Lung (tissue), 17 donors: ENCODE measurements at places on chromosomes 3 and 15. TPM values are rescaled to one million over a fixed set of nuclear protein-coding genes. Genes with fewer than 3 reads are reported as not detected.
A peak's percentile ranks its signal among the peaks of the same experiment; 100 is the strongest.

The NMB gene
- 9.3 TPM for total RNA-seq

The MUSTN1 gene
- total RNA-seq, result 3.3 TPM

The CLDN1 gene
- 7.1 TPM for total RNA-seq

The KCNMB3 gene
- total RNA-seq, result 2.8 TPM

The UNC13C gene
- 0.12 TPM for total RNA-seq

GRCh38 chr3:195165790-195166189, 105.2 kb downstream of the XXYLT1 start:
- no peaks in the 10 kb centered on the region for H3K27me3 ChIP-seq
- H3K4me1 ChIP-seq, result peaks cover 17% of the 10 kb centered on the region
- no peak overlapping the region for H3K4me3 ChIP-seq

- DNase-seq, result peak; percentile 24
- H3K4me3 ChIP-seq, result no peak overlapping the region
- no peak overlapping the region for H3K27ac ChIP-seq
- no peaks in the 10 kb centered on the region for H3K4me1 ChIP-seq
Observed at GRCh38 chr3:38054499-38055001, 15.5 kb downstream of the DLEC1 start.

DNA sequence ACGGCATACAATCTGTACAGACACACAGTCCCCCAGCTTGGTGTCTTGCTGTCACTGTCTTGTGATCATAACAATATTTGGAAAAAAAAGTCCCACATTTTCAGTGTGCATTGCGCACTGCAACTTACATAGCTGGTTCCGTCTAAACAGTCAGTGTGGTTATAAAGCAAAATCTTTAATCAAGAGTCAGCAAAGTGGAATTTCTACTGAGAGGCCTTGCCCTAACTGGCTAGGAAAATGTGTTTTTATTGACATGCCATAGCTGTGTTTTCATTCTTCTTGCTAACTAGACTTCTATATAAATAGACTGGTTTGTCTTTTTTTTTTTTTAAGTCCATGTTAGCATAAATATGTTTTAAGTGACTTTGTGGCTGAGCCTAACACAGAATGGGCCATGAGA, 174.8 kb downstream of the POLR2M start:
- no peak for DNase-seq
- no peak overlapping the region for H3K4me3 ChIP-seq
- H3K36me3 ChIP-seq, result no peaks in the 10 kb centered on the region
- H3K27me3 ChIP-seq, result no peaks in the 10 kb centered on the region

DNA sequence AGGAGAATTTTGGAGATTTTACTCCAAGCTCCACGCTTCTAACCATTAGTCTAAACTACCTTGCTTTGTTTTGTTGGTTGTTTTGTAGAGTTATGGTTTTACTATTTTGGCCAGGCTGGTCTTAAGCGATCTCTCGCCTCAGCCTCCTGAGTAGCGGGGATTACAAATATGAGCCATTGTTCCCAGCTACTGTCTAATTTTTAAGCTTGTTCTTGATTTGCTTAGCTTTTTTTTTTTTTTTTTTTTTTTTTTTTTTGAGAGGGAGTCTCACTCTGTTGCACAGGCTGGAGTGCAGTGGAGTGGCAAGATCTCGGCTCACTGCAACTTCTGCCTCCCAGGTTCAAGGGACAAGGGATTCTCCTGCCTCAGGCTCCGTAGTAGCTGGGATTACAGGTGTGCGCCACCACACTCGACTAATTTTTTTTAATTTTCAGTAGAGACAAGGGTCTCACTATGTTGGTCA, 28.5 kb downstream of the EFCAB12 start:
- H3K4me1 ChIP-seq, result no peaks in the 10 kb centered on the region
- DNase-seq, result no peak
- H3K27ac ChIP-seq, result peak overlapping the region; percentile 84
- no peaks in the 10 kb centered on the region for H3K36me3 ChIP-seq

DNA sequence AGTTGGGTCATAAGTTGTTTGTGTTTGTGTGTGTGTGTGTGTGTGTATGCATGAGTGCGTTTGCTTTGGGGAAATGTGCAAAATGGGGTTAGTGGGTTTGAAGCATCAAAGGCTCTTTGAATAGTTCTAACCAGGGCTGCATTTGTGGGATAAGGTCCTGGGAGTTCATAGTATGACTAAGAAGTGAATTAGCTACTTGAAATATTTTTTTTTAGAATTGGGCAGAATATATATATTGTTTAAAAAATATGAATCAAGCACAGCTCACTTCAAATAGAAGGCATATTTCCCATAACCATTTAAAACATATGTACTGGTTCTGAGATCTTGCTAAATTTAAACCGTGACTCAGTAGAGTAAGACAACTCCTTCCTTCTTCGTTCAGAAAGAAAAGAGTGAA, 43.1 kb downstream of the IGF2BP2 start:
- H3K4me3 ChIP-seq, result no peak overlapping the region
- peaks cover 2% of the 10 kb centered on the region for H3K36me3 ChIP-seq
- no peak for DNase-seq
- no peak overlapping the region for H3K27ac ChIP-seq
- H3K27me3 ChIP-seq, result no peaks in the 10 kb centered on the region
- H3K4me1 ChIP-seq, result peaks cover 4% of the 10 kb centered on the region

GRCh38 chr3:142963234-142963515, 299 bp downstream of the PAQR9 start:
- H3K4me1 ChIP-seq, result no peaks in the 10 kb centered on the region
- no peak overlapping the region for H3K27ac ChIP-seq
- no peaks in the 10 kb centered on the region for H3K36me3 ChIP-seq
- no peak for DNase-seq
- peaks cover 4% of the 10 kb centered on the region for H3K27me3 ChIP-seq
- peak overlapping the region; percentile 48 for H3K4me3 ChIP-seq

- no peak overlapping the region for H3K27ac ChIP-seq
- H3K4me3 ChIP-seq, result no peak overlapping the region
- no peaks in the 10 kb centered on the region for H3K36me3 ChIP-seq
- no peak for DNase-seq
- no peaks in the 10 kb centered on the region for H3K4me1 ChIP-seq
Observed at GRCh38 chr3:143080196-143080595, 39.4 kb upstream of the CHST2 start.

GRCh38 chr3:96267577-96267976, 546.8 kb upstream of the EPHA6 start:
- no peaks in the 10 kb centered on the region for H3K36me3 ChIP-seq
- H3K4me1 ChIP-seq, result no peaks in the 10 kb centered on the region
- H3K4me3 ChIP-seq, result no peak overlapping the region
- DNase-seq, result peak; percentile 4

DNA sequence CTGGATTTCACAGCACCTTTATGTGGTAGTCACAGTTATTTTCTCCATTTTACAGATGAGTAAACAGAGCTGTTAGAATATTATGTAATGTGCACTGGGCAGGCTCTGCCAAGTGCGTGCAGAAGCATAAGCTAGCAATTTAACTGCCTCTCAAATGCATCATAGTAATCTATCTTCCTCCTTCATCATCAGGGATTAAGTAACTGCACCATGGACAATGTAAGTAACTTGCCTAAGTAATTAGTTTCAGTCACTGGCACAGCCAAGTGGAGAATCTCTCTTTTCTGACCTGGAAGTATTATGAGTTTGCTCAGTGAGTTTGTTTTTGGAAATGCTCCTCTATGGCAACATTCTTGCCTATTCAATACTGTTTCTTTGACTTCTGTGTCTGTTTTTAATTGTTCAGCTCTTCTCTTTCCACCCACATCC, 260.5 kb downstream of the PTPRG start:
- no peaks in the 10 kb centered on the region for H3K4me1 ChIP-seq
- H3K27ac ChIP-seq, result peak overlapping the region; percentile 53
- H3K4me3 ChIP-seq, result no peak overlapping the region
- no peaks in the 10 kb centered on the region for H3K27me3 ChIP-seq
- H3K36me3 ChIP-seq, result no peaks in the 10 kb centered on the region
- DNase-seq, result no peak

DNA sequence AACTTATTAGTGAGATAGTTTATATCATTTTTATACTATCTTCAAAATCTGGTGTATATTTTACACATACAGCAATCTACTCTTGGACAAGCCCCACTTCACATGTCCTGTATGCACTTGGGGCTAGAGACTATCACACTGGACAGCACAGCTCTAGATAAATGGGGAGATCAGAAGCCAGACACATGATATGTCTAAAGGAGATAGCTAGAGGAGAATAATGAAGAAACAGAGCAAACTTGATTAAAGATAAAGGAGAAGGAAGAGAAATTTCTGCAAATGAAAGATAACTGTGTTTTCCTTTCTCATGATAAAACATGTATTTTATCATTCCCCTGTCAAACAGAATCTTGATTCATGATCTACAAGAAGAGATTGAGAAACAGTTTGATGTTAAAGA, 13.0 kb downstream of the CPA3 start:
- H3K27me3 ChIP-seq, result no peaks in the 10 kb centered on the region
- H3K36me3 ChIP-seq, result no peaks in the 10 kb centered on the region
- H3K4me3 ChIP-seq, result no peak overlapping the region
- H3K4me1 ChIP-seq, result no peaks in the 10 kb centered on the region
